DMS79 treated with DMSO at 0.1 percent for 48 hours (cell line): ENCODE measurements at places on chromosomes 3 and 15.
A peak's percentile ranks its signal among the peaks of the same experiment; 100 is the strongest.

DNA sequence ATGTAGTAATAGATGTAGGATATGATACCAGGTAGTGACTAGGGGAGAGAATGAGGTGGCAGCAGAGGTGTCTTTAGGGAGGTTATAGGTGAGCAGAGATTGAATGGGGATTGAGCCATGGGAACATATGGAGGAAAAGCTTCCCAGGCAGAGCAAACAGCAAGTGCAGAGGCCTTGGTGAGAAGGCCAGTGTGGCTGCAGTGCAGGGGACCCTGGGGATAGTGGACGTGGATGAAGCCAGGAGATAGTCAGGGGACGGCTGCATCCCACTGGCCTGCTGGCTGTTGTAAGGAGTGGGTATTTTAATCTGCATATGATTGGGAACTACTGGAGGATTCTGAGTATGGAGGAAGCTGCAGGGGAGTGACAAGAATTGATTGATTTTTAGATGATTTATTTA is 62.7 kb upstream of the TRAK1 start:
- no peak for DNase-seq

DNA sequence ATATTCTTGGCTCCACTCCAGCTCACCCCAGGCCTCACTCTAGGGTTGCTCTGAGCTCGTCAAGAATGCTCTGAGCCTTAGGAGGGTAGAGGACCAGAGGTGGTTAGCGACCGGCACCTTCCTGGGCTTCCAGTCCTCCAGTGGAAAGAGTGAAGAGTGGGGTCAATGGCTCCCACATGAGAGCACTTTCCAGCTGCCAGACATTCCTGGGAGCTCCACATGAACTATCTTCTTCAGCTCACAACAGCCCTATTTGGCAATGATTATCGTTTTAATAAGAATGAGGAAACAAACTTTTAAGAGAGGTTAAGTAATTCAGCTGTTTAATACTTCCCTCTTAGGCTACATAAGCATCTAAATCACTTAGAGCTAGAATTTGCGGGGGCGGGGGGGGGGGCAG is 139.3 kb downstream of the STT3B start:
- DNase-seq = no peak

- peak; percentile 95 for DNase-seq
Observed at GRCh38 chr3:194682694-194683310, 2.9 kb upstream of the FAM43A start.

- DNase-seq = no peak
Observed at GRCh38 chr3:147680837-147681483, 271.8 kb downstream of the ZIC1 start.

- no peak for DNase-seq
Observed at GRCh38 chr15:91852741-91853510, 582 bp upstream of the SLCO3A1 start.

GRCh38 chr3:3800685-3801493 is 1.7 kb downstream of the LRRN1 start:
- DNase-seq = no peak

DNA sequence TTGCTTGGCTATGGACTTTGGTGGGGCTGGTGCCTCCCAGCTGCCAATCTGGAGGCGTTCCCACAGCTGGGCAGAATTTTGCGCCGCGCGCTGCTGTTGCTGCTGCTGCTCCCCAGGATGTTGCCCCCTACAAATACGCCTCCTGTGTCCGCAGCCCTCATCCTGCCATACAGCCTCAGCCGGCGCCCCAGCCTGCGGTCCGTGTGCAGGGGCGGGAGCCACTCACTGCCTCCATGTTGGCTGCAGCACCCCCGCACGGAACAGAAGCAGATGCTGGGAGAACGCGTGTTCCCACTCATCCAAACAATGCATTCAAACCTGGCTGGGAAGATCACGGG is 197.7 kb upstream of the MCTP2 start:
- no peak for DNase-seq

- DNase-seq = no peak
Observed at GRCh38 chr3:53991240-53991639, 99.6 kb upstream of the SELENOK start.
